ENCODE measurements at places on chromosomes 16 and 17. TPM values are rescaled to one million over a fixed set of nuclear protein-coding genes. Genes with fewer than 3 reads are reported as not detected.

Gene TBC1D28
- total RNA-seq, result 5.3 TPM

Gene ALOXE3
- 0.63 TPM for total RNA-seq

Gene TBC1D3H
- total RNA-seq, result not detected

Gene TPSB2
- not detected for total RNA-seq

Gene EPX
- not detected for total RNA-seq

Gene ZFP3
- total RNA-seq, result 13.5 TPM

Gene EARS2
- total RNA-seq, result 50.4 TPM

Gene MT1G
- not detected for total RNA-seq

Gene CETP
- 0.94 TPM for total RNA-seq

Gene PLSCR3
- 29.7 TPM for total RNA-seq

Gene NARF
- total RNA-seq, result 78.6 TPM

Gene NTN3
- total RNA-seq, result 6.6 TPM

Gene HSF5
- 0.31 TPM for total RNA-seq

Gene ADGRG3
- not detected for total RNA-seq

Gene IL17C
- not detected for total RNA-seq

Gene CNTROB
- 46.0 TPM for total RNA-seq

Gene NPB
- total RNA-seq, result 2.5 TPM

Gene LRRC37A
- total RNA-seq, result 9.7 TPM

Gene TEKT3
- 1.3 TPM for total RNA-seq

Gene PRKCB
- 81.4 TPM for total RNA-seq

Gene GRB2
- 141 TPM for total RNA-seq

Gene CIBAR2
- total RNA-seq, result not detected

All from parietal lobe (tissue), 2 donors.